Sigmoid colon (tissue), 7 donors: ENCODE measurements at places on chromosomes 3 and 15. TPM values are rescaled to one million over a fixed set of nuclear protein-coding genes. Genes with fewer than 3 reads are reported as not detected.

Gene GASK1A
- total RNA-seq = 8.1 TPM

Gene SPTBN5
- total RNA-seq = under 0.01 TPM

Gene OR5K2
- not detected for total RNA-seq

- no peaks in the 10 kb centered on the region for H3K36me3 ChIP-seq
- H3K27ac ChIP-seq = no peak overlapping the region
- DNase-seq = peak; percentile 68
- no peak overlapping the region for H3K4me3 ChIP-seq
Observed at GRCh38 chr3:119333773-119334509, 39.8 kb downstream of the ARHGAP31 start.

DNA sequence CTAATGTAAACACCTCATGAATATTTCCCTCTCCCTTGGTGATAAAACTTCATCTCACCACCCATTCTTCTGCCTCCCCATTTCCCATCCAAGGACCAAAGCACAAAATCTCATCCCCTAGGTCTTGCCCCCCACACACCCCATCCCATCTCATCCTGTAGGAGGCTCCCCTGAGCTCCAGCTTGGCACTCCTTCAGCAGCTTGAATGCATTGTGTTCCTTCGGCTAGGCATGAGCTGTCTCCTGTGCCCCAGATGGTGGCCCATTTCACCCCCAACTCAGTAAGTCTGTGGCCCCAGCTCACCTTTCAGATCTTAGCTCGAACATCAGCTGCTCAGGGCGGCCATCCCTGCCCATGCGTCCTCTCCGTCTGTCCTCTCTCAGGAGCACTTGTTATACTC, 203.6 kb upstream of the NR2F2 start:
- DNase-seq = no peak
- no peaks in the 10 kb centered on the region for H3K36me3 ChIP-seq
- H3K27ac ChIP-seq = no peak overlapping the region
- H3K27me3 ChIP-seq = no peaks in the 10 kb centered on the region

DNA sequence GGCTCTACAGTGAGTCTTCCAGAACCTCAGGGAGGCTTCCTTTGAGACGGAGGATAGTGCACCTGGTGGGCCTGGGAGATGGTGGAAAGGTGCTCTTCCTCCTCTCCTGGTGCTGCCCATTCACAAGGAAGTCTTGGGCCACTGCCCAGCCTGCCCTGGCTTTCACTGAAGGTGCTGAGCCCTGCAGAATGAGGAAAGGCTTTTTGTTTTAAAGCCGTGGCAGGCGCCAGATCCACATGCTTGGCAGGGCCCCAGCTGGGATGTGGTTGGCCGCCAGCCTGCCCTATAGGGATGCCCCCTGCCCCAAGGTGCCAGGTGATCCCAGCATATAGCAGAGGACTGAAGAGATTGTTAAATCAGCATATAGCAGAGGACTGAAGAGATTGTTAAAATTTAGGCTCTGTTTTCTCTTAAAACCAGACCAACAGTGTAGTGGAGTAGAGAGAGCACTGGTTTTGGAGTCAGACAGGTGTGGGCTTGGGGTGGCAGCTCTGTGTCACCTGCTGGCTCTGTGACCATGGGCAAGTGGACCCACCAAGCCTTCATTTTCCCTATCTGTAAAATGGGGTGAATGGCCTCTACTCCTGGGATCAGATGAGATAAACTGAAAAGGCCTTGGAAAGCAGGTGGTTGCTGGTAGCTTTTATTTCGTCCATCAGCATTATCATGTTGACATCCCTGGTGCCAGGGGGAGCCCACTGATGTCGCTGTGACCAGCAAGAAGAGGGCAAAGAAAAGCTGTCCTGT, 53.3 kb downstream of the SLC6A6 start:
- peak overlapping the region; percentile 97 for H3K27ac ChIP-seq
- H3K36me3 ChIP-seq = no peaks in the 10 kb centered on the region
- no peak overlapping the region for H3K4me3 ChIP-seq
- peaks cover 51% of the 10 kb centered on the region for H3K4me1 ChIP-seq

DNA sequence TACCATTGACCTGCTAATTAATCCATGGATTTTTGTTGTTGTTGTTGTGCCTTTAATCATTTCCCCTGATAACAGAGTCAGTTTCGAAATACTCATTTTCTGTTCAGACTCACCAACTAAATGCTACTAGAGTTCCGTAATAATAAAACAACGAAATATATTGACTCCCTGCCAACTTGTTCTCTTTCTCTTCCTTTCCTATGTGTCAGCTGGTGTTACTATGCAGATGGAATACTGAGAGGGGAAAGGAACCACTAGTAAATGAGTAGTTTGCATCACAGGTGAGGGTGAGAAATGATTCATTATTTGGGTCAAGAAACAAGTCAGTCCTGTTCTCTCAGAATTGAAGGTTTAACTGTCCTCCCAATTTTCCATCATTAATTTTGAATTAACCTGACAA, 1027.3 kb downstream of the TUSC7 start:
- no peaks in the 10 kb centered on the region for H3K36me3 ChIP-seq
- H3K27ac ChIP-seq = no peak overlapping the region
- H3K4me1 ChIP-seq = no peaks in the 10 kb centered on the region
- H3K27me3 ChIP-seq = no peaks in the 10 kb centered on the region
- no peak for DNase-seq
- H3K4me3 ChIP-seq = no peak overlapping the region

DNA sequence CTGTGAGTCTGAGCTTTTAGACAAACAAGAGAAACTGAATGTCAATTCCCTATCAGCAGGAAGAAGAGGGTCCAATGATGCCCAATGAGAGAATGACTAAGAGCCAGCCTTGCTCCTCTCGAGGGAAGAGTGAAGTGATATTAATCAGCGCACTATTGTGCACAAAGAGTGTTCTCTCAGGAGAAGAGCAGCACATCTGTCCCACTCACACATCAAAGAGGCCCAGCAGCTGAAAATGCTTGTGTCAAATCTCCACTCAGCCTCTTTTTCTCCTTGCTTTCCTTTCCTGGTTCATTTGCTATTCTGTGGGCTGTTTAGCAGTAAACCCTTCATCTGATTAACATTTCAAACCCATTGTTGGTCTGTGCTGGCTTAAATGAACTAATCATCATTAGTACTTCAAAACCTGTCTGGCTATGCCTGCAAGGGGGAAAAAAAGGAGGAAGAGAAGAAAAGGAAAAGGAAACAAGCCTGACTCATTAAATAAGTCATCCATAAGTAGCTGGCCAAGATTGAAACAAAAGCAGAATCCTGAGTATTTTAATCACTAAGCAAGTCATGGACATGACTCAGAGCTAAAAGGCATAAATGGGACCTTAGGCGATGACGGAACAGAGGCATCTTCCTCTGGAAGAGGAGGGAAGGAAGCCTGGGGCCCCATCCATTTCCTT, 912.7 kb downstream of the TUSC7 start:
- peaks cover 7% of the 10 kb centered on the region for H3K4me1 ChIP-seq
- no peak overlapping the region for H3K27ac ChIP-seq
- no peaks in the 10 kb centered on the region for H3K36me3 ChIP-seq
- H3K27me3 ChIP-seq = no peaks in the 10 kb centered on the region
- DNase-seq = no peak
- H3K4me3 ChIP-seq = no peak overlapping the region
